ENCODE measurements at places on chromosomes 2 and 18.

DNA sequence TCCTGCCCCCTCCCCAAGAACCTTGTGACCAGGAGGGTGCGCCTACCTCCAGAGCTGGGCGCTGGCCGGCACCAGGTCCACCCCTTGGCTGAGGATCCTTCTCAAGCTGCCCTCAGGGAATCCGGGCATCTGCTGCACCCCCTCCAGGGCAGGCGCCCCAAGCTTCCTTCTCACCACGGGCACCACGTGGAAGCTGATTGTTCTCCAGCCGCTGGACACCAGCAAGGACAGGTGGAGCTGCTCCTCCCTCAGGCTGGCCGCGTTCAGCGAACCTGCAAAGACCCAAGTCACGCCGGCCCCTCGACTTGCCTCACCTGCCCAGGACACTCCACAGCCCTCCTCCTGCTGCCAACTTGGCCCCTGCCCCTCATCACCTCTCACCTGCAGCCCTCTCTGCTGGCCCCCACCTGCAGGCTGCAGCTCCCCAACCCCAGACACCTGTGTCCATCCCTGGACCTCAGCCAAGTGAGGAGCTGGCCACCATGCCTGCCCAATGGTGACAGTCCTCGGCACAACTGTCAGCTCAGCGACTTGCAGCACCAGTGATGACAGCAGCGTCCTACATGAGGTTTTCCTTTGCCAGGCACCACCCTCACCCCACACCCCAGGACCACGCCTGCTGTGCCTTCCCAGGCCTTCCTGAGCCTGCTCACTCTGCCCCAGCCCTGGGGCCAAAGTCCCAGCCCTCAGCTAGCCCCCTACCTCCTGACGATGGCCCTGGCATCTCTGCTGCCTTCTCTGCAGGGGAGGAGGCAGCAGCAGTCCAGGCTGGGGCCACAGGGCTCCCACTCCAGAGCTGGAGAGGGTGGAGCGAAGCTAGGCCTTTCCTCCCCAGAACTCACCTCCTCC lies 4.2 kb downstream of the MAB21L4 start:
- DNase-seq, result no peak

- DNase-seq, result no peak
Observed at GRCh38 chr2:63434024-63435001, 154.0 kb downstream of the WDPCP start.

GRCh38 chr2:217463402-217464075 lies 539.3 kb downstream of the TNS1 start:
- DNase-seq, result no peak

GRCh38 chr2:142598846-142599245 lies 278.6 kb upstream of the KYNU start:
- DNase-seq, result no peak

- no peak for DNase-seq
Observed at GRCh38 chr2:121791801-121792221, 36.4 kb downstream of the TSN start.

DNA sequence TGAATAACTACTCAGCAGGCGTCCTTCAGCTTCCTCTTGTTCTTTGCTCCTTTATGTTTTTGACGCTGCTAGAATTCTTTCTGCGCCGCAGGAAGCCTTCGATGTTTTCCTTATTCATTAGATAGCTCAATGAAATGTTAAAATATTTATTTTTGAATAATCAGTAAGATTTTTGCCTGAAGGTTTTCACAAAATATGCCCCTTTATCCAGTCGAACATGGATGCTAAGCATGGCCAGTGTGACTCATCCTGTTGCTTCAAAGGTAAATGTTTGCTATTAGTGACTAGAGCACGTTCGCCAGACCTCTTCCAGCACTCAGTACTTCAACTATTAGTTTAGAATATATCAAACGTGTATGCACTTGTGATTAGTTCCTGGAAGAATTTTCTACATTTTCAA lies 7.6 kb upstream of the MEIS1 start:
- no peak for DNase-seq

DNA sequence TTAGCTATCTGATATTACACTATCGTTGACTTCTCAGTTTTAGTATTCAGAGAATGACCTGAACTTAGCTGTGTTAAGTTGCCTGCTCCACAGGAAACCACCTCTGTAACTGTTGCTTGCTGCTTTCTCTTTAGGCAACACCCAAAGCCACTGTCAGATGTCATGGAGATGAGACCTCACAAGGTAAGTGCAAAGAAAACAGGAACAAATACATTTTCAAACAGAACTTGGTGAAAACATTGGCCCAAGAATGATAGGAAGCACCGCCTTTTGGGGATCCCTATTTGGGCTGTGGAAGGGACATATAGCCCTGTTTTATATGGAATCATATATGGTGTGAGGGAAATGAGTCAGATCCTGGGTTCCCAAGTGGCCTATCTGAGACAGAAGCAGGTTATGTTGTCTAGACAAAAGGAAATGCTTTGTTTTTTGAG lies 143.4 kb downstream of the UBE2E3 start:
- DNase-seq, result no peak

DNA sequence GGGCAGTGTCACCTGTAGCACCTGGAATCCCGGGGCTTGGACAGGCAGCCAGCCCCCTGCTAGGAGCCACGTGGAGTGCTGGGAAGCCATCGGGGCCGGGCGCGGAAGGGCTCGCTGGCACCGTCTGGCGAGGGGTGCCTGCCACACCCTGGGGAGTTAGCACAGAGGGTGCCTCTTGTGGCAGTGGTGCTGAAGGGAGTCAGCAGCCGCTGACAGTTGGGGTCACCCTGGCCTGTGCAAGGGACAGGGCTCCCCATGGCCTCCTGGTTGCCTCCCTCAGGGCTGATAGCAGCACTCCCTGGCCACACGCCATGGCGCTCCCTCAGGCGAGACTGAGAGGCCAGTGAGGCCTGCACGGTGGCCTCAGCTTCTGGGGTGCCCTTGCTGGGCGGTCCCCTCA lies 13.9 kb upstream of the D2HGDH start:
- DNase-seq, result no peak

GRCh38 chr2:105769504-105769903 lies 24.8 kb downstream of the NCK2 start:
- DNase-seq, result no peak

DNA sequence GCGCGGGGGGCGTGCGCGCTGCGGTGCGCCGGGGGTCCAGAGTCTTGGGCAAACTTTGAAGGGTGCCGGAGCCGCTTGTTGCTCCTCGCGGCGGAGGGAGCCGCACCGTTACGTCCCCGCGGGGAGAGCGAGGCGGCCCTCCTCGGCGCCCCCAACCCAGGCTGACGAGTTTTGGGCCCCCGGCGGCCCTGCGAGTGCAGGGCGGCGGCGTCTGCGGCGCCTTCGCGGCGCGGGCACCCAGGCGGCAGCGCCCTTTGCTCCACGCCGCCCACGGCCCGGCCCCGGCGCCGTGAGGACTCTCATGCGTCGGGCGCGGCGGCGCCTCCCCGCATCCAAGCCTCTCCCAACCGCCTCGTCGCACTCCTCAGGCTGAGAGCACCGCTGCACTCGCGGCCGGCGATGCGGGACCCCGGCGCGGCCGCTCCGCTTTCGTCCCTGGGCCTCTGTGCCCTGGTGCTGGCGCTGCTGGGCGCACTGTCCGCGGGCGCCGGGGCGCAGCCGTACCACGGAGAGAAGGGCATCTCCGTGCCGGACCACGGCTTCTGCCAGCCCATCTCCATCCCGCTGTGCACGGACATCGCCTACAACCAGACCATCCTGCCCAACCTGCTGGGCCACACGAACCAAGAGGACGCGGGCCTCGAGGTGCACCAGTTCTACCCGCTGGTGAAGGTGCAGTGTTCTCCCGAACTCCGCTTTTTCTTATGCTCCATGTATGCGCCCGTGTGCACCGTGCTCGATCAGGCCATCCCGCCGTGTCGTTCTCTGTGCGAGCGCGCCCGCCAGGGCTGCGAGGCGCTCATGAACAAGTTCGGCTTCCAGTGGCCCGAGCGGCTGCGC lies 814 bp downstream of the FZD7 start:
- no peak for DNase-seq

DNA sequence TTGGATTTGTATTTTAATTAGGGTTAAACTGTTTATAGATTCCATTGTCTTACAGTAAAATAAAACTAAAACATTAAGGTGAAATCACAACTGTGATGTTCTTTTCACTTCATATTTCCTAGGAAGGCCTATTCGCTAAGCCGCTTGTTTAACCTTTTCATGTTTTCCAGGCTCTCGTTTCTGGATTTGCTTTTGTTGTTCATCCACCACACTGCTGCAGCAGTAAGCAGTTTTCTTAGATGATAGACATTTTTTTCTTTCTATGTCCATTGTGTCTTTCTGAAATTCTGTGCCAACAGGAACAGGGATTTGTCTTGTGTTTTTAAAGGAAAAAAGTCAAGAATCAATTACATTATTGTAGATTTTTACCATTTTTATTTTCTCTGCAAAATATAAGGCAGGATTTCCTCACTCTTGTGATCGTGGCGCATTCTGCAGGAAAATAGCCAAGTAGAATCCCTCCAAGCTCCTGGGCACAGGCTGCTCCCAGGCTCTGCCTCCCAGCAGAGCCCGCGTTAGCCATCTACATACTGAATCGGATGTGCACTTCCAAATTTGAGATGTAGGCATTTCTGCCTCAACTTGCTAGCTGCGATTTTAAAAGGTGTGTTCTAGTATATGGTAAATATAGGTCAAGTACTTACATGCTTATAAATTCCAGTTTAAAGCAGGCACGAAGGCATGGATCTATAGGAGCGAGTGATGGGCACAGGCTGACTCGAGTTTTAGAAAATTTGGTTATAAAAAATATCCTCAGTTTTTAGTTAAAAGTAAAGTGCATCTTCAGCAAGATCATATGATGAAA lies 10.2 kb downstream of the TSHZ1 start:
- peak; percentile 54 for DNase-seq

DNA sequence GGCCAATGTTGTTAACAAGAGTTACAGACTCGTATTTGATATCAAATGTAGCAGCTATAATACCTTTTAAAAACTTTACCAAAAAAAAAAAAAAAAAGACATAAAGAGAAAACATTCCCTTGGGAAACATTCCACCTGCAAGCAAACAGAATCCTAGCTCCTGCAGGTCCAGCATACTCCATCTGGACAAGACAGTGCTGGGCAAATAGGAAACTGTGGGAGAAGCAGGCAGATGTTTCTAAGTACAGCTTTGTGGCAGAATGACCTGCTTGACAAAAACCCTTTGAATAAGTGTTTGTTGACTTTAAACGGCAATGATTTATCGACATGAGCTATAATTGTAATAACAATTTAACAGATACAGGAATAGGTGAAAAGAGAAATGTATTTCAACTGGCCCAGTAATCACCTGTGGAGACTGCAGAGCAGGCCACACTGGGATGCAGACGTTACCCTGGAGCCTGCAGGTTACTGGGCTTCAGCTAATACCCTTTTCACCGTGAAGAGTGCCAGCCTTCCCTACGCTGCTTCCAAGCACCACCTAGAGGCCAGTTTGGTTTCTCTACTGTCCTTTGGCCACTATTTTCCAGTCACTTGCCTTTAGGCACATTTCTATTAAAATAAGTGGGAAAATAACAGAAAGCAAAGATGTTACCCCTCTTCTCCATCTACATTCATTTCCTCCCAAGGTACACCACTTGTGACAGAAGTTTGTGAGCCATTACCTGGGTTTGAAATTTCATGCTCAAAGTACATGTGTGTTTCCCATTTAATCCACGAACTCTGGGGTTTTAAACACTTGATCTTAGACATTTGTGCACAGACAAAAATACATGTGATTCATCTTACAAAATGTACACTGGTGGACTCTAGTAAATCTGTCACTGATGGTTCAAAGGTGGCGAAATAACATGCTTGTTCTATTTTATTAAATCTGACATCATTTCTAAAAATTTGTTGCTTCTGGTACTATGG lies 96.9 kb upstream of the ZNF397 start:
- DNase-seq, result peak; percentile 84

- DNase-seq, result peak; percentile 67
Observed at GRCh38 chr2:159516241-159516758, 100.0 kb downstream of the BAZ2B start.

Data from midbrain (tissue), 1 donor.